ENCODE measurements at places on chromosomes 12 and 14.

DNA sequence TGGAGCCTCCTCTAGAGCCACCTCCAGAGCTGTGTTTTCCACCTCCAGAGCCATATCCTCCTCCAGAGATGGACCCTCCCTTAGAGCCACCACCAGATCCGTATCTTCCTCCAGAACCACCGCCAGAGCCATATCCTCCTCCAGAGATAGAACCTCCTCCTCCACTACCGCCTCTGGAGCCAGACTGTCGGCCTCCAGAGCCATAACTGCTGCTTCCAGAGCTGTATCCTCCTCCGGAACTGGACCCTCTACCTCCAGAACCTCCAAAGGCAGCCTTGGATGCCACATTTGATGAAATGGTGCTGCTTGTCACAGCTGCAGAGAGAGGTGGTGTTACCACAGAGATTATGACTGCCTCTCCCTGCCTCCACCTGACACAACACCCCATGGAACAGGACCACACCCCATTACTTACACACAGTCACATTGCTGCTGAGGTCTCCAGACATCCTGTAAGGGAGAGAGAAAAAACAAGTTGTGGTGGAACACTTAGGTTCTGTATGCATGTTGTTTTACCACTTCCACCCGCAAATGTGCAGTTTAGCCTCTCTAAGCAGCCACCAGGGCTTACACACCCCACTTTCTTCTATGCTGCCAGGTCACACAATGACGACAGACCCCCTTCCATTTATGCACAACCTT, 6.8 kb downstream of the KRT2 start:
- peak; percentile 40 for DNase-seq

- peak; percentile 25 for DNase-seq
These were observed 568 bp downstream of the CCDC184 start for GRCh38 chr12:48183876-48184548.

- no peak for DNase-seq
These were observed 59.7 kb downstream of the SCFD1 start for GRCh38 chr14:30681752-30682355.

DNA sequence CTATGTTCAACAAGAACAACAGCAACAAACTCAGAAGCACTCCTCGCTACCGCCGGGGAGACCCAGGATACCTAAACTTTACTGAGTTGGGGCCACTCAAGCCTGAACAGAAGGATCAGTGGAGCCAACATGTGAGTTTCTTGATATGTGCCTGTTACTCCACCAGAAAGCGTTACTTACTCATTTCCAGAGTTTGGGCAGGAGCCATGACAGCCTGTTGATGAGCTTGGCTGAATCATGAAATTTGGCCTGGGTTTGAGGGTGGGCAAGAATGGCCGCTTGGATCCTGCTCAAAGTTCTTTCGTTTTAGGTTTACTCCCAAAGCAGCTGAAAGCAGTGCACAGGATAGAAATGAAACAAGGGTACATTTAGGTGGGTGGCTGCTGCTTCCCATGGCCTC, 12.0 kb upstream of the GALNT6 start:
- no peak for DNase-seq

DNA sequence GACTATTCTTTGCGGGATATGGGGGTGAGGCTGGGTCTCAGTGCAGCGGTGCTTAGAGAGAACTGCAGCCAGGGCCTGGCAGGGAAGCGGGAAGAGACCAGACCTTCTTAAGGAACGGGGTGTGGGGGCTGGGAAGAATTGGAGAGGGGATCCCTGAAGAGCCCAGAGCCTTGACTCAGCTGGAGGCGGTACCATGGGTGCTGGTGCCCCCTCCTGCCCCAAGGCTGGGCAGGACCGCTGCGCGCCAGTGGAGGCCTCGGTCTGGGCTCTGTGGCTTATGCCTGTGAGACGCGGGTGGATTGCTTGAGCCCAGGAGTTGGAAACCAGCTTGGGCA, 1.3 kb upstream of the RNU7-1 start:
- no peak for DNase-seq

Data from activated CD4-positive, alpha-beta memory T cell treated with anti-CD3 and anti-CD28 coated beads for 36 hours (primary cell).